GM13977 (cell line): ENCODE measurements at places on chromosomes 1 and 21.

- no peak for DNase-seq
These were observed 75.2 kb downstream of the LMX1A start for GRCh38 chr1:165281207-165281901.

GRCh38 chr1:221998781-221999180, 256.9 kb upstream of the DUSP10 start:
- DNase-seq: no peak

DNA sequence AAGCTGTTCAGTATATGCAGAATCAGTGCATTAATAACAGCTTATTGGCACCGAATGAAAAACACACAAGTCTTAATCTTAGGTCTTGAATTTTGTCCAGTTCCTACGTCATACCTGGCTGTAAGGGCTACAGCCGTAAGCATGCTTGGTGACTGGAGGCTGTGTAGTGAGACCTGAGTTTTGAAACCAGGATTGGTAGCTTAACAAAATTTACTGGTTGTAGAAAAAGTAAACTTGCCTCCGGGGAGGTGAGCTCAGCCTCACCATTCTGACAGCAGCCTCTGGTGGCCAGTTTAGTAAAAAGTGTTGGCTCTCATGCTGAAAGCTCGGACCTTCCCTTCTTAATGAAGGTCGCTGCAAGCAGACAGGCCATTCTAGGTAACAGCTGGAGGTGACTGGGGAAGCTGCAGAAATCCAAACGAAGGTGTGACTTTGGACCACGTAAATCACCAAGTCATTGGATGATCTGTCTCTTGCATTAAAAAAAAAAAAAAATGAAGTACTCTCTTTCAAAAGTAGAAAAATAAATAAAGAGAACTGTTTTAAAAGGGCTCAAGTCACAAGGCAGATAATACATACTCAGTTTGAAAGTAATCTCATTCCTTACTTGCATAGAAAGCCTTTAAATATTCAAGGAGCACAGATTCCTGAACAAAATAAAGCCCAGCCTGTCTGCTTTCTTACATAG, 48.9 kb downstream of the HLCS start:
- no peak for DNase-seq

GRCh38 chr1:27255136-27255535, 20.7 kb downstream of the WDTC1 start:
- DNase-seq: no peak
